Skin of body (tissue), 3 donors: ENCODE measurements at places on chromosomes 4 and X.

DNA sequence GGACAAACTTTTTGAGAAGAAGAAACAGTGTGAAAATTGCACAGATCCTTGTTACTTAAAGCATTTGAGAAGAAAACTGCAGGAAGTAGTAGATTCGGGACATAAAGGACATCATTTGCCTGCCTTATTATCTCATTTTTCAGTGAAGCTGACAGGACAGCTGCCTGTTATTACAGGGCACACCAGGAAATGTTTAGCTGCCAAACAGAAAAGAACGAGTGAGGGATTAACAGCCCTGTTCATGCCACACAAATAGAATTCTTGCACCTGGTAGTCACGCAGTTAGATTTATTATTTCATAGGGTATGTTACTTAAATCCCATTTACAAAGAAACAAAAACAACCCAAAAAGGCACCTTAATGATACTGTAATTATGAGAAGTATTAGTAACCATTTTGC is 100.6 kb downstream of the CHIC2 start:
- DNase-seq = no peak

DNA sequence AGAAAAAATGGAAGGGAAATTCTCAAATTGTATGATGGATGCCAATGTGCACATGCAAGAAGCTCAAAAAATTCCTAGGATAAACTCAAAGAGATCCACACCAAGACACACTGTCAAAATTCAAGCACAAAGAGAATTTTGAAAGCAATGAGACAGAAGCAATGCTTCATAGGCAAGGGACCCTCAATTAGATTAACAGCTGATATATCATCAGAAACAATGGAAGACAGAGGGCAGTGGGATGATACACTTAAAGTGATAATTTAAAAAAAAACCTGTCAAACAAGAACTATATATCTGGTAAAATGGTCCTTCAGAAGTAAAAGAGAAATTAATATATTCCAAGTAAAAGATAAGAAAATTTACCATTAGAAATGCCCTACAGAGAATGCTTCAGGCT is 306.3 kb upstream of the PCDH7 start:
- DNase-seq = no peak

- no peak for DNase-seq
These were observed 89.3 kb downstream of the MGST2 start for GRCh38 chr4:139754938-139755337.

GRCh38 chr4:56388306-56388705 is 1.0 kb upstream of the AASDH start:
- no peak for DNase-seq

DNA sequence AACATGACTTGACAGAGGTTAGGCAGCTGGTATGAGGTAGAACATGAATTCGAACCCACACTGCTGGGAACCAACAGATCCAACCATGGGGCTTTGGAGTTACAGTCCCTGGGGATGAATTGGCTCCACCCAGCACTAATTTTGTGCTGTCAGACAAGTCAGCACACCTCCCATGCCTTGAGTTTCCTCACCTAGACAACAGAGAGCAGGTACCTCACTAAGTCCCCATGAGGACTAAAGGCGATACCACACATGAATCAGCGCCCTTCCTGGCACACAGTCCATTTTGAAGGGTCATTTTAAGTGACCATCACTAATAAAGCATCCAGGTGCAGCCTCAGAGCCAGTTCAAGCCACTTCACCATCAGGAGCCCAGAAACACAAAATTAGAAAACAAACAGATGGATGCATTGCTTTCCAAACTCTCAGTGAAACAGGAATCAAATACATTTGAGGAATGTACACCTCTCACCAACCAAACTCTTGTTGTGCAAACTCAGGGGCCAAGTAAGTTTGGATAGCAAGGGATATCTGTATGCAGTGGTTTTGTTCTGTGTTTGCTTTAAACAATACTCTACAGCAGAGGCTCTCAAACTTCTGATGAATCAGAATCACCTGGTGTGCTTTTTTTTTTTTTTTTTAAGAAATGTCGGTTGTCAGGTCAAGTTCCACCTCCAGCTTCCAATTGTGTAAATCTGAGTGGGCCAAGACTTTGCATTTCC is 10.1 kb downstream of the IDS start:
- no peak for DNase-seq

- no peak for DNase-seq
These were observed 88.9 kb upstream of the MAGEE2 start for GRCh38 chrX:75873993-75874392.
